ENCODE measurements at places on chromosomes 13 and 19.

- DNase-seq = no peak
Observed at GRCh38 chr13:78046331-78046730, 127.7 kb upstream of the EDNRB start.

GRCh38 chr19:58575183-58576041, 2.3 kb upstream of the MZF1 start:
- DNase-seq = peak; percentile 92

DNA sequence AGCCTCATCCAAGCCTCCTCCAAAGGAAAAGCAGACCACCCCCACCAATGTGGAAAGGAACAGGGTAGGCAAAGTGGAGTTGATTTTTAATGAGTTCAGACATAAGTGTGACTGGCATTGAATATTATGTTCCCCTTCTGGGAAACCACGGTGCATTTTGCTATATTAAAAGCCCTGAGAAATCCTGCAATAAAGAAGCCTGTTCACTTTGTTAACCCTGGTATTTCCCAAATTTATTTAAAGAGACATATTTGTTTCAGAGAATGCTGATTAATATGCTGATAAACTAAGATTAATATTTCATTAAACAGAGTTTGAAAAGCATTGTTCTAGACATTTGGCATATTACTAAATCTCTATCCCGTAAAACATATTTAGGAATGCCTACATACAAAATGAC, 151.4 kb downstream of the FGF14 start:
- no peak for DNase-seq

- no peak for DNase-seq
Observed at GRCh38 chr19:44648631-44649251, 5.0 kb downstream of the PVR start.

DNA sequence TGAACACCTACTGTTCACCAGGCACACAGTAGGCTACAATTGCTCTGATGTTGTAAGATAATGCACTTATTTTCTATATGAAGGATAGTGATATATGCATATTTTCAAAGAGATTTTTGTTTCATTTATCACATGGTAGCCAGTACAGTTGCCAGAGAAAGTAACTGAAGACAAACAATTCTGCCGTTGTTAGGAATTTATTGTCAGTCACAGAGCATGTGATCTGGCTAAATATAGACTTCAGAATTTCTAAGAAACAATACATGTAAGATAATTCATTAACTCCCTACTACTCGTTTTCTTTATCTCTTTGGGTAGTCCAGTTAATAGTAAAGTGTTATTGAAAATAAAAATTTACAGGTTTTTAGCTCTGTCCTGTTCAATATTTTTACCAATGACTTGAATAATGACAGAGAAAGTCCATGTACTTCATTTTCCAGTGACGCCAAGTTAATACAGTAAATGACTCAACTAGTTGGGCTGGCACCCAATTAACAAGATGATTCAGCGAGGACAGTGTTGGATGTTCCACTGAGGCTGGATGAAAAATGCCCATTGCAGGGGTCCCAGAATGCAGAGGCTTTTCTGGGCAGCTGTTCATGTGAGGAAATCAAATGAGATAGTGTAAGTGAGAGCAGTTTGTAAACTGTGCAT, 35.6 kb downstream of the GJA3 start:
- DNase-seq = no peak
